ENCODE measurements at places on chromosomes 16 and 17. TPM values are rescaled to one million over a fixed set of nuclear protein-coding genes. Genes with fewer than 3 reads are reported as not detected.

The ATP2A3 gene
- 308 TPM for total RNA-seq

The CLDN6 gene
- total RNA-seq = not detected

The CDRT4 gene
- 5.3 TPM for total RNA-seq

The APOH gene
- 5.1 TPM for total RNA-seq

The CA7 gene
- total RNA-seq = 120 TPM

The ASPA gene
- total RNA-seq = 0.59 TPM

The IL34 gene
- total RNA-seq = 2.8 TPM

The KRT9 gene
- not detected for total RNA-seq

Data from colonic mucosa (tissue), 4 donors.